Bone marrow (tissue), 2 donors: ENCODE measurements at places on chromosomes 6 and 20.

GRCh38 chr6:104226790-104227446 is 632.8 kb downstream of the HACE1 start:
- no peak for DNase-seq

GRCh38 chr6:33869121-33869520 is 65.3 kb upstream of the MLN start:
- no peak for DNase-seq

DNA sequence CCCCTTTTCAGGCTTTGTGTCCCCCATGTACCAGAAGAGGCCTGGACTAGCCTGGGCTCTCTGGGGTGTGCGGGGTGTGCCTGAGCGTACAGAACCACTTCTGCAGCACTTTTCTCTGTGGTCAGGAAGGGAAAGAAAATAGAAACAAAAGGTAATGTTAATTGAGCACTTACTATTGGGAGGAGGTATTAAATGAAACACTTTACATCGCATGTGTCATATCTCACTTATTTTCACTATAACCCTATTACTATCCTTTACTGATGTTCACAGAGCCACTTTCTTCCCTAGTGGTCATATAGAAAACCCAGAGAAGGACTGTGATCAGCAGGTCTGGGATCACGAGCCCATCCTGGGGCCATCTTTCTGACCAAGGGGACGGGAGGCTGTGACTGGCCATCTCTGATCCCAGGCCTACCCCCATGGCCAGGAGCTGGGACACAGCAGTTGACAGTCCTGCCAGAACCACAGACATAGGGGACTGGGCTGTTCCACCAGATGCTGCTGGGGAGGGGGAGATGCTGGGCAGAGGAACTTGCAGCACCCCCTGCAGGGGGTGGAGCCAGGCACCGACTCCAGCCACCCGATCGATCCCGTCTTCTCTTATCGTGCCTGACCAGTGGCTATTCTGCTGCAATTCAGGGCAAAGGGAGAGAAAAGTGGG is 107.6 kb downstream of the VEGFA start:
- DNase-seq: no peak

DNA sequence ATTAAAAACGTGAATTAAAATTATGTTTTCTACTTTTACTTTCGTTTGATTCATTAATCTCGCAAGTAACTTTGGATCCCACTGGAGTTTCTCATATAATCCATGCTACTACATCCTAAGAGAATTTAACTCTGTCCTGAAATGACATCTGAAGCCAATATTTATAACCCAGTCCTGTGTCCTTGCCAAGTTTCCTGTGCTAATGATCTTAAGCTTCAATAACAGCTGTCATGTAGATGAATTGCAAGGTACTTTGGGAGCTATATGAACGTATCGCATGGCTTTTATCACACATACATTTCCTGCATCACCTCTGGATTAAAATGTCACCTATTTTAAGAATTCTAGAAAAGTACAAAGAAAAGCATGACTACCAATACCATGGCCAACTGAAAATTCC is 833.8 kb upstream of the CITED2 start:
- DNase-seq: no peak

- no peak for DNase-seq
These were observed 426.7 kb downstream of the PTPRT start for GRCh38 chr20:42763015-42763414.
